Osteoblast (primary cell): ENCODE measurements at places on chromosomes 12 and 14. TPM values are rescaled to one million over a fixed set of nuclear protein-coding genes. Genes with fewer than 3 reads are reported as not detected.

DNA sequence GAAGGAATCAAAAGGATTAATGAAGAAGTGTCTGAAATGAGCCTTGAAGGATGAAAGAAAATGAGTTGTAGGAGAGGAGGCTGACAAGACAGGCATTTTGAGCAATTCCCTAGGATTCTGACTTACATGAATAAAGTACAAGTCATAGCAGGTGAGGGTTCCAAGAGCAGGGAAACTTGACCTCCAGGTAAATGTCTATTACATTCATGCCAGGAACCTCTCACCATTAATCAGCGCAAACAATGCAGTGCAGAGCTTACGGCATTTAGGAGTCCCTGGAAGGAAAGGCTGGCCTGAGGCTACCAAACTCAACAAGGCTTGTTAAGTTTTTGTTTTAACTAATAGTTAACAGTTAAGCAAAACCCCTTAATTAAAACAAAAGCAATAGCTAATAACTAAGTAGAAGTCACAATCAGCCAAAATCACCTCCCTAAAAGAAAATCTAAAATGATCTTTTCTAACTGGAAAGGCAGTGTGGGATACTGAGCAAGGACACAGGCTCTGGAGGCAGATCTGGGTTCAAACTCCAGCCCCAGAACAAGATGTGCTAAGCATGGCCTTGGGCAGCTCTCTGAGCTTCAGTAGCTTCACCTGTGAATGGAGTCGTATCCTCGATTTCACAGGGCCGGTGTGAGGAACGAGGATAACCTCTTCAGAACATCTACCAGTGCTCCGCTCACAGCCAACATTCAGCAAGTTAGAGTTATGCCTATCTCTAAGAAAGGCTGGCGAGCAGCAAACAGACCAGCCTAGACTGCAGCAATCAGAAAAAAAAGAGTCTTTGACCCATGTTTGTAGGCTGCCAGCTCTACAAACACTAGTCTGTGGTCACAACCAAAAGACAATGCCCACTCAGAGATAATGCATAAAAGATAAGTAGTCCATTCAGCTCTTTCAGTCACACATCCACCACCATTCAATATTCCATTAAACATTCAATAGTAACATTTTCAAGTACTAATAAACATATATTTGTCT, 16.9 kb downstream of the PPTC7 start:
- no peak for DNase-seq

DNA sequence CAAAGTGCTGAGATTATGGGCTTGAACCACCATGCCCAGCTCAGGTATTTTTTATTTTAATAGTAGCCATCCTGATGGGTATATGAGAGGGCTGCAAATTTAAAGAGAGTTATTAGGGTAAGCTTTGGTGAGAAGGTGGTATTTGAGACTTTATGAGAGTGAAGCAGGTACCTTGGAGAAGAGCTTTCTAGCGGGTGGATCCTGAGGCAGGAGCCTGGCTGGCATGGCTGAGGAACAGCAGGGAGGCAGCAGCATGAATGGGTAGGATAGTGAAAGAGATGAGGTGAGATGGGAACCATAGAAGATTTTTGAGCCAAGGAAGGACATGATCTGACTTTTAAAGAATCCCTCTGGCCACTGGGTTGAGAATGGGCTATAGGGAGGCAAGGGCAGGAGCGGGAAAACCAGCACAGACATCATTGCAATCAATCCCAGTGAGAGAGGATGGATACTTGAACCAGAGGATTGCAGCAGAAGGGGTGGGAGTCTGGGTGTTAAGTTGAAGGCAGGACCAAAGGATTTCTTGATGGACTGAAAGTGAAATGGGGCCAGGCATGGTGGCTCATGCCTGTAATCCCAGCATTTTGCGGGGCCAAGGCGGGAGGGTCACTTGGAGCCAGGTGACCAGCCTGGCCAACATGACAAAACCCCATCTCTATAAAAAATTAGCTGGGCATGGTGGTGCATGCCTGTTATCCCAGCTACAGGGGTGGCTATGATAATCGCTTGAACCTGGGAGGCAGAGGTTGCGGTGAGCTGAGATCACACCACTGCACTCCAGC, 5.7 kb downstream of the SVOP start:
- no peak for DNase-seq

OR6C6 gene
- total RNA-seq = not detected in 2 replicates

PAPLN gene
- 5.3 and 5.8 TPM in 2 replicates for total RNA-seq
